ENCODE measurements at places on chromosomes 12 and 14.

DNA sequence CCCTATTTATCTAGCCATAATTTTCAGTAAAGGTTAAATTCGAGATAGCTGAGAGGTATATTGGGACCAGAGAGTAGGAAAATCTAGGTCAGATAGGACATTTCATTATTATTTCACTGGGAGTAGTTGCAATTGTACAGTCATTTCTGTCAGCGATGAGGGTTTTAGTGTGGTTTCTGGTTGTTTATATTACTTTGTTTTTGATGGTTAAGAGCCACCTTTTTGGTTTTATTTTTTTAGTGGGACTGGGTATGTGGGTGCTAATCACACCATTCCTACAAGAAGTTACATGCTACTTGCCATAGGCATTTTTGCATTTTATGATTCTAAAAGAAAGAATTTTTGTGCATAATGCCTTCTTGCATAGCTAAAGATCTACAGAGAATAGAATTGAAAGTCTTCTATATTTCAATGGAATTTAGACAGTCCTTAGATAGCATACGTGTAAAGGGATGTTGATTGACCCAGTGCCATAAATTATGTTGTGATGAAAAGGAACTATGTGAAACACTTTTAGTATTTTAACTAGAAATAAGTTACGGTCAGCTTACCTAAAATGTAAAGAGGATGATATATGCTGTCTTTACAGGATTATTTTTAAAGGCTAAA lies 85.2 kb downstream of the KTN1 start:
- DNase-seq: no peak

GRCh38 chr12:118160536-118160935 lies 24.6 kb downstream of the PEBP1 start:
- DNase-seq: no peak

DNA sequence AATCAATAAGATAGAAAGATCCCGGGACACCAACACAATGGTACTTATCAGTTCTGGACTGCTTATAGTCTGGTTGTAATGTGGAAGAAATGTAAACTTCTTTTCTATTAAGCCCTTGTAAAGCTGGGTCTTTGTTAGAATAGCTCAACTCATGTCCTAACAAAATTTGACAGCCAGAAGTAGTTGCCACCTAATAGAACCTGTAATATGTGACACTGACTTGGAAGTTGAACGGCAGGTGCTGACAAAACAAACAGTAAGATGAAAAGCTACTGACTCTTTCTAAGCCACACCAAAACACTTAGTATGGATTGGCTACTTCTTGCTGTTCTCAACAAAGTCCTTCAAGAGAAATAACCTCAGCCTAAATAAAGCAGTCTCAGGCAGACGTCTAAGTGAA lies 56.6 kb downstream of the KIF21A start:
- DNase-seq: no peak

GRCh38 chr12:24678436-24678835 lies 270.5 kb downstream of the BCAT1 start:
- DNase-seq: no peak

DNA sequence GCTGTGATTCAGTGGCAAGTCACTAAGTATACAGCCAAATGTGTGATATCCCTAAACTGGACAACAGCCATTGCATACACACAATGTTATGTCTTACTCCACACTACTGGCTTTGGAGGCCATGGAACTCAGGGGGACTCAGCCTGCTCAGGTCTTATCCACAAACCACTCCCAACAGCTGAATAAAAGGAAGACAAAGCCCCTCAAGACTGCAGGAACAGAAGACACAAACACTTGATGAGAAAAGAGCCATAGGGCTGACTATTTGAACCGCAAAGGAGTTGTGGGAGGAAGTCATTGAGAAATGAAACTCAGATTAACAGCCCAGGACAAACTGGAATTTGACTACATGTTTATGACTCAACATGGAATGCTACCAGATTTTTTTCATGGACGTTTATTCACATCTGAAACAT lies 40.9 kb downstream of the PTGER2 start:
- DNase-seq: no peak
